ENCODE measurements at places on chromosomes 11 and 22.

- peak overlapping the region; percentile 90 for H3K27ac ChIP-seq
- H3K4me3 ChIP-seq: peak overlapping the region; percentile 95
- H3K27me3 ChIP-seq: no peaks in the 10 kb centered on the region
- DNase-seq: no peak
- H3K4me1 ChIP-seq: peaks cover 14% of the 10 kb centered on the region
- H3K36me3 ChIP-seq: peaks cover 9% of the 10 kb centered on the region
Measured at GRCh38 chr11:62752994-62753735, 795 bp downstream of the ZBTB3 start.

DNA sequence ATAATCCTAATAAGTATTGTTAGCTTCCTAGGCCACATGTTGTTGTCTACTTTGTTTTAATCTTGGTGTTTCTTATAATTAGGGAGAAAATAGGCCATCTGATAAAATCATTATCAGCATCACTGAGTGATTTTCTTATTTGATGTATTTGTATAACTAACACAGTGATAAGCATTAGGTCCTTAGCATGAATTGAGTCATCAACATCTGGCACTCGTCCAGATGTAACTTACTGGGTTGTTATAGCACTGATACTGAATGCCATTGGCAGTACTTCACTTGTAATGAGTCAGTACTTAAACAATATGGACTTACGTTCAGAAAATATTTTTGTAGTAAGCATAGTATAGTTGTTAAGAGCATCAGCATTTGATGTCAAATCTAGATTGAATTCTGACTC is 16.2 kb downstream of the API5 start:
- no peak overlapping the region for H3K4me3 ChIP-seq
- no peaks in the 10 kb centered on the region for H3K4me1 ChIP-seq
- no peaks in the 10 kb centered on the region for H3K27me3 ChIP-seq

DNA sequence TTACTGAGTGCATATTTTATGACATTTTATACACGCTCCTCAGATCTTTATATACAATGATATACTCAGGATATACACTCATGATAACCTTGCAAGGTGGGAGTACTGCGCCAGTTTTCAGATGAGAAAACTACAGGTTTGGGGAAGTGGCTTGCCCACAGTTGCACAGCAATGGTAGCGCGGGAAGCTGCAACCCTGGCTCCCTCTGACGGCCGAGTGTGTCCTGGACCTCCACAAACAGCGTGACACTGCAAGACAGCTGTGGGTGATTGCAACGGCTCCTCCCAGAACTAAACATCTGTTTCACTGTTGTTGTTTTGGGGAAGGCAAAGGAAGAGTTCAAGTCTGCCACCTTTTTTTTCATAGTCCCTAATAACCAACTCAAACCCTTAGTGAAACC is 47.0 kb downstream of the PACSIN2 start:
- DNase-seq: peak; percentile 49
- H3K4me1 ChIP-seq: peaks cover 23% of the 10 kb centered on the region
- H3K27me3 ChIP-seq: no peaks in the 10 kb centered on the region
- no peak overlapping the region for H3K27ac ChIP-seq

DNA sequence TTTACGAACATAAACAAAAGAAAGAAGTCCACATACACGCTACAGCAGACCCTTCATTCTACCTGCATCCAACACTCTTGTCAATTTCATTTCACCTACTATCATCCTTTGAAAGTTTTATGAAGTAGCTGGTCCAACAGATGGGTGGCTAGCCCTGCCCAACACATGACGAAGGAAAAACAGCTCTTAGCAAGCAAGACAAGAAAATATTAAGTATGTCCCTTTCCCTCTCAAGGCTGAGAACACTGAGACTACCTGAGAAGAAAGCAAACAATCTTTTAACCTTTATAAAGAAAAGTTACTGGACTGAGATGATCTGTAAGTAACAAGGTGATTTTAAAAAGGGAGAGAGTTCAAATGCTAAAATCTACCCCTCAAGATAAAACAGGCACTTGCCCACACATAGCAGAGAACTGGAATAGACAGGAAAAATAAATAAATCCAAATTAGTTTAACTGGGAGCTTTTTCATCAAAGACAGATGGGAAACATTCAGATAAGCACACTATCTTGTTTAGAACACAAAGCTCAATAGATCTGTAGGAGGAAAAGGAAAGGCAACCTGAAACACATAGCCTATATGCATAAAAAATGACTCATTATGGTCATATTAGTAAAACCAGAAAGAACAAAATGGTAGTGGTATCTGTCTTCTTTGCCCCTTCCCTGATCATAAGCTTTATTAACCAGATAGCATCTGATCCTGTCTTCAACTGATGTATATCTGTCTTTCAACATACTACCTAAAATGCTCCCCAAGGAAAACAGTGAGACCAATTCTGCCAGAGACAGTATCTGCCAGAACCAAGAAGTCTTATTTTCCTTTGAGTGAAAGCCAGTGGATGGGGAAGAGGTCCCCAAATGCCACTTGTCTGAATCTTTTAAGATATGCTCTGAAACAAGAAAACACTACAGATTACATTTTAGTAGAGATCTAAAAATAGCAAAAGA is 104.3 kb downstream of the MRTFA start:
- peaks cover 44% of the 10 kb centered on the region for H3K4me1 ChIP-seq
- H3K27ac ChIP-seq: peak overlapping the region; percentile 56

DNA sequence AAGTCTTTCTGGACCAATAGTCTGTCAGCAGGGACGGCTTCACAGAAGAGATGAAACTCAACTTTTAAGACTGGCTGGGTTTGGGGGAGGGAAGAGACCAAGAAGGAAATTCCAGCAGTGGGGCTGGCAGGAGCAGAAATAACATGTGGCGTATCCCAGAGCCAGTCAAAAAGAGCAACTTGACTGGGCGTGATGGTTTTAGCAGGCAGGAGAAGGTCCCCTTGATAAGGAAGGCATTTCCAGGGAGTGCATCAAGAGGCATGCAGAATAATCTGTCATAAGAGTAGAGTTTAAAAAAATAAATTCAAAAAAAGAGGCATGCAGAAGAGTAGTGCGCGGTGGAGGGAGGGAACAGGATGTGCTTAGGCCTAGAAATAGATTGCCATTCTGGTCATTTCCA is 52.5 kb downstream of the C22orf31 start:
- no peak for DNase-seq
- H3K27me3 ChIP-seq: peaks cover 18% of the 10 kb centered on the region
- H3K27ac ChIP-seq: no peak overlapping the region
- peaks cover 2% of the 10 kb centered on the region for H3K36me3 ChIP-seq

- no peaks in the 10 kb centered on the region for H3K4me1 ChIP-seq
- H3K4me3 ChIP-seq: no peak overlapping the region
- peaks cover 12% of the 10 kb centered on the region for H3K27me3 ChIP-seq
- DNase-seq: no peak
Measured at GRCh38 chr22:25023879-25024278, 71.4 kb downstream of the KIAA1671 start.

- no peak overlapping the region for H3K4me3 ChIP-seq
- H3K27me3 ChIP-seq: peaks cover 26% of the 10 kb centered on the region
- H3K4me1 ChIP-seq: no peaks in the 10 kb centered on the region
- H3K36me3 ChIP-seq: no peaks in the 10 kb centered on the region
- H3K27ac ChIP-seq: no peak overlapping the region
- no peak for DNase-seq
Measured at GRCh38 chr11:125373426-125374391, 122.4 kb downstream of the FEZ1 start.

DNA sequence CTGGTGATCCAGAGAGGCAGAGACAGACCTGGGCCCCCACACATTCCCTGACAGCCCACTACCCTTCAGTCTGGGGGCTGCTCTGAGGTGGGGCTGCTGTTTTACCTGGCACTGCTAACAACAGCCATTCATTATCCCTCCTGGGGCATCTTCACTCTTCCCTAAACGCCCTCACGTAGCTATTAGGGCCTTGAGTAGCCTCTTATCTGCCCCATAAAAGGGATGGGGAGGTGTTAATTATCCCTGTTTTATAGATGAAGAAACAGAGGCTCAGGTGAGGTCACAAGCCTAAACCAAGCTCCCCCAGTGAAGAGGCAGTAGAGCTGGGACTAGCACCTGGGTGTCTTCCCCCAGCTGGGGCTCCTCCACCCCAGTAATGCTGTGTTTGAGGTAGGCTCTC is 79.5 kb downstream of the KIAA1671 start:
- no peaks in the 10 kb centered on the region for H3K36me3 ChIP-seq
- H3K4me1 ChIP-seq: no peaks in the 10 kb centered on the region
- peaks cover 4% of the 10 kb centered on the region for H3K27me3 ChIP-seq
- DNase-seq: no peak

GRCh38 chr22:43094085-43094484 is 4.9 kb upstream of the TTLL1 start:
- H3K4me1 ChIP-seq: peaks cover 5% of the 10 kb centered on the region
- H3K36me3 ChIP-seq: peaks cover 2% of the 10 kb centered on the region
- no peak overlapping the region for H3K4me3 ChIP-seq
- H3K27me3 ChIP-seq: no peaks in the 10 kb centered on the region
- no peak for DNase-seq

DNA sequence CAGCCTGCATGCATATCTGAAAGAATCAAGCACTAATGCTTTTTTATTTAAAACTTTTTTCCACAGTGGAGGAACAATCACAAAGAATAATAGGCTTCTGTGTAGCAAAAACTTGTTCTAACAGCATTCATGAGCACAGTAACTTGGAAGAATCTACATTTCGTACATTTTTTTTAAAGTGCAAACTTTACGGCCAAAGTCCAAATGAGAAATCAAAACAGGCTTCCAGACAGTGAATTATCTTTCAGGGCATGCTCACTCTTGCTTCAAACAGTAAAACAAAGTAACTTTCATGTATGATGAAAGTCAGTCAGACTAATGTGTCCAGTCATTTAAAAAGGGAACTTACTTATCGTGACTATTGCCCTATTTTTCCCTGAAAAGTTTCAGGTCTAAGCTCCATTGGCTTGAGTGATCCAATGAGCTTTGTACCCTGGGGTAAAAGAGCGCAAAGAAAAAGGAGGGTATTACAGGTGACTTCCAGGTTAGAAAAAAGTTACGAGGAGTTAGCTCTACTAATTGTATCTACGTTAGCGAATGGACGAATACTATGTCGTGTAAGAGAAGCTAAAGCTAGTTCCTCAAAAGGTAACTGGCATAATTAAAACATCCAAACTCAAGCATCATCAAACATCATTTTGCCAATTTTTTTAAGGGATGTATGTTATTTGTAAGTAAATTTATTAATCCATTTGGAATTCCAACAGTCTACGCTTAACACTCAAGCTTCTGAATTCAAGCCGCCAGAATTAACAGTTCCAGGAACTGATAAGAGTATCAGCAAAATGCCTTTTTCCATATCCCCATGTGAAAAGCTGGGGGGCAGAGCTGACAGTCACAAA is 1.7 kb downstream of the PICALM start:
- DNase-seq: peak; percentile 10
- H3K4me1 ChIP-seq: peaks cover 42% of the 10 kb centered on the region
- peak overlapping the region; percentile 99 for H3K27ac ChIP-seq
- H3K27me3 ChIP-seq: no peaks in the 10 kb centered on the region
- H3K4me3 ChIP-seq: peak overlapping the region; percentile 98
- H3K36me3 ChIP-seq: peaks cover 4% of the 10 kb centered on the region

GRCh38 chr22:49587987-49588386 is 239.7 kb downstream of the BRD1 start:
- no peaks in the 10 kb centered on the region for H3K27me3 ChIP-seq
- H3K4me1 ChIP-seq: peaks cover 6% of the 10 kb centered on the region
- DNase-seq: no peak
- H3K27ac ChIP-seq: no peak overlapping the region
- peaks cover 5% of the 10 kb centered on the region for H3K36me3 ChIP-seq
- H3K4me3 ChIP-seq: no peak overlapping the region

- no peaks in the 10 kb centered on the region for H3K27me3 ChIP-seq
- H3K4me1 ChIP-seq: no peaks in the 10 kb centered on the region
- no peak for DNase-seq
- no peak overlapping the region for H3K27ac ChIP-seq
Measured at GRCh38 chr11:80163441-80163840, 722.6 kb upstream of the TENM4 start.

DNA sequence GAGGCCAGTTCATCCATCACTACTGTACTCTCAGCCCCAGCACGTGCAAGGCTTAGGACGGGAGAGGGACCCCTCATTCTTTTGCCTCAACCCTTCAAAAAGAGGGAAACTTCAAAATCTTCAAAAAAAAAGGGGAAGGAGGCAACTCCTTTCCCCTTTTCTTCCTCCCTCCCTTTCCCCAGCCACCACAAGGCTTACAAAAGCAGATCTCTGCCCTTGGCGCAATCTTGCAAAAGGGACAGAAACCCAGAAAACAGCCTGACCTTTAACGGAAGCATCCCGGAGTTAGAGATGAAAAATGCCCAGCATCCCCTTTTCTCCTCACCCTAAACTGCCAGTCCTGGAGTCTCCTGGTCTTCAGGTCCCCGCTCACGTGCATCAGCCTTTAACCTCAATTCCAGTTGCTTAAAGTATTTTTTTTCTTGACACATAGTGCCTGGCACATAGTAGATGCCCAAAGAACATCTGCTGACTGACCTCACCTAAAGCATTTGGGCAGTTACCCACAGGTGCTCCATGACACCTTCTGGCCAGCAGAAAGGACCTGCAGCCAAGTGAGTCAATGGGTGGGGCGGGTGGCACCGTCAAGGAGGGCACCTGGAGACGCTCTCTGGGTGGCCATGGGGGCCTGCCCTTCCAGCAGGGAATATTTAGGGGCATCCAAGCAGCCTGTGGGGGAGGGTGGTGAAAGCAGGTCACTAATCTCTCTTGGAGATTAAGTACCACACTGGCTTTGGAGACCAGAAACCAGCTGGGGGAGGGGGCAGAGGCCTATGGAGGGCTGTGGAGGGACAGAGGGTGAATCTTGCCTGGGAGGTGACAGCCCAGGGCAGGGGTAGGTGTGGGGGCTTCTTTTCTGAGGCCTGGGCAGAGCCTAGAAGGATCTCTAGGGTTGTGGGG is 16.3 kb downstream of the NECTIN1 start:
- H3K36me3 ChIP-seq: no peaks in the 10 kb centered on the region
- no peaks in the 10 kb centered on the region for H3K4me1 ChIP-seq
- no peak overlapping the region for H3K27ac ChIP-seq
- DNase-seq: no peak

GRCh38 chr11:107708792-107709191 is 3.1 kb downstream of the SLN start:
- no peaks in the 10 kb centered on the region for H3K4me1 ChIP-seq
- no peak for DNase-seq
- H3K4me3 ChIP-seq: no peak overlapping the region
- no peak overlapping the region for H3K27ac ChIP-seq

DNA sequence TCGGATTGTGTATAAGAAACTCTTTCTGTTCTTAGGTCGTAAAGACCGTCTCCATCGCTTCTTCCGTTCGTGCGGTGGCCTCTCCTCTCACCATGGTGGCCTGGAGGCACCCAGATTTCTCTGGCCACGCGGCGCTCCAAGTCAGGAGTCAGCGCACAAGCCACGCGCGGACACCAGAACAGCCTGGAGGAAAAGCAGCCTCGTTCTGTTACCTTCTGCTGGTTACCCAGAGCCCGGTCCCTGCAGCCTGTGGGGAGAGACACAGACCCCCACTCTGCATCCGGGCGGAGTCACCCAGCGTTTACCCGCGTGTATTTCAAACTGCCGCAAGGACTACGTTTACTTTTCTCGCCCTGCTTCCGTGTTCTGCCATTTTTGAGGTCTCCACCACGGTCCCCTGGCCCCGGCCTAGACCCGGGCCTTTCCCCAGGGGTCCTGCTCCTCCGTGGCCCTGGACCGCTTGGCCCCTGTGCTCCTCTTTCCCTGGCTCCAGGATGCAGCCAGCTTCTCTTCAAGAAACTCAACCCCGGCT is 776.1 kb downstream of the BRD1 start:
- no peak for DNase-seq
- H3K27ac ChIP-seq: no peak overlapping the region

Measured in memory B cell (primary cell).